ENCODE measurements at places on chromosomes 13 and 19. TPM values are rescaled to one million over a fixed set of nuclear protein-coding genes. Genes with fewer than 3 reads are reported as not detected.

DNA sequence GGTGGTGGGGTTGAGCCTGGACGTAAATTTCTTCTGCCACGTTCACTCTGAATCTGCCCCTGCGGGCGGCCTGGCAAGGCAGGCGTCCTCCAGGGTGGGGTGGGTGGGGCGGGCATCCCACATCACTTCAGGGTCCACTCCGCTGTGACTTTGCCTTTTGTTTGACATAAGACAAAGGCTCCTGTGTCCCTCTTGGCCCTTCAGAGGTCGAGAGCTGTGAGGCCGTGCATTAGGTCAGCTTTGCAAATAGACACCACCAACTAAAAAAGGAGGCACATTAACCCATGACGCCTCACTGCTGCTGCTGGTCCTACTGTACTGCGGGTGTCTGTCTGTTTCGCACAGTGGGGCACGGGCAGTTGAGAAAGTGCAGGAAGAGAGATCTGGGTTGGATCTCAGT, 10.5 kb upstream of the ZNF536 start:
- H3K27me3 ChIP-seq: no peaks in the 10 kb centered on the region
- no peak for DNase-seq
- H3K36me3 ChIP-seq: no peaks in the 10 kb centered on the region
- H3K27ac ChIP-seq: no peak overlapping the region
- no peaks in the 10 kb centered on the region for H3K4me1 ChIP-seq
- H3K4me3 ChIP-seq: no peak overlapping the region

DNA sequence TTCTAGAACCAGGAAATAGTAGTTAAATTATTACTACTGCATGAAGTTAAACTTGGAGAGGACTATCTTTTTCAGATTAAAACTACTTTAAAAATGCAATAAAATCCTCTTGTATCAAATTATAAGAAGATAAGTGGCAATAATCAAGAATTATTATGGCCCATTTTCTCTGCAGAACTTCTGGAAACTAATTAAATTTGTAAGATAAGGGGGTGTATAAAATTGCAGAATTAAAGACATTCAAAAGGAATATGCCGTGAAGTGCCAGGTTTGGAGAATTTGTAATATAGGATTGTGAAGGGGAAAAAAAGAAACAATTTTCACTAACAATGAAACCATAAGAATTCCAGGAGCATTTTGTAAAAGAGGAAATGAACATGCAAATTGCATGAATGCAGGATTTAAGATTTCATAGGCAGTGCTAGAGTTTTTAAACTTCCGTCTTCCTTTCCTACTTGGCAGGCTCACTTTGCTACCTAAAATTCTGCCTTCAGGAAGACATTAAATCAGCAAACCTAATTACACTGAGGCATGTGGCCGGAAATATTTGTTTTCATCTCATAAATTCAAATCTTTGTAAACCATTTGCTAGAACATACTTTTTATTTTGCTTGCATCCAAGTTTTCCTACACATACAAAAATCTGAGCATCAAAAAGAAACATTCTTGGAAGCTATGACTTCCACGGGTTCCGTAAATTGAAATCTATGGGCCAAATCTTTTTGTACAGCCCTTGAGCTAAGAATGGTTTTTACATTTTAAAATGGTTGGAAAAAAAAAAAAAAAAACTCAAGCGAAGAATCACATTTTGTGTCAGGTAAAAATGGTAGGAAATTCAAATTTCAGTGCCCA, 166.9 kb downstream of the DCLK1 start:
- DNase-seq: no peak
- no peak overlapping the region for H3K4me3 ChIP-seq
- no peak overlapping the region for H3K27ac ChIP-seq

DNA sequence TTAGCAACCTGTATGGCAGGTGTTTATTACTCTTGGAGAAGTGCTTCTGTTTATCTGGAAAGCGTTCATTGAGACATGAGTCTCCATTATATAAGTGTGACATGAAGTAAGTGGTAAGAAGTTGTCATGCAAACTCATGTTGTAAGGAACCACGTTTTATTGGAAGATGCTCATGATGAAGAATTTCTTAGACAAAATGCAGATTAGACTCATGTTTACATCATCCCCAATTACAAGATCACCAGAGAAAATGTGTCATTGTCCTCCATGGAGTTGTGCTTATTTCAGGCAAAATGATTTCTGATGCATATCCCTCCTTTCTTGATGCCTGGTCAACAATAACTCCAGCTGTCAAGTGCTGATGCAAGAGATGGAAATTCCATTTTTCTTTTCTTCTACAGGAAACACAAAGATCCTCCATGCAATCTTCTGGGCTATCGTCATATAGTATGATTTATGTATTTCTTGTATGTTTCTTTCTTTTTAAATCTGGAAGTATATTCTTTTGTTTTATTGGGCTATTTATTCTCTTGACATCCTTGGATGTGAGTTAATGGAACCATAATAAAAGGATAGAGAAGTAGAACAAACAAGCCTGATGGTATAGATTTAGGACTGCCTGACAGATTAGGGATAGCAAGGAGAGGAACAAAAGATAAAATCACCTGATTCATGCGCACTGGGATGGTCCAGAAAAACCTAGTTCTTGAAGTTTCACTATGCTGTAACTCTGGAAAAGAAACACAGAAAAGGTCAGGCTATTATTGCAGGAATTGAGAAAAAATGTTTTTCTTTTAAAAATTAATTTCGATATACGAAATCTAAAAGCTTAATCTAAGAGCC, 50.7 kb upstream of the DIAPH3 start:
- no peak overlapping the region for H3K27ac ChIP-seq
- no peak for DNase-seq
- no peaks in the 10 kb centered on the region for H3K36me3 ChIP-seq
- H3K27me3 ChIP-seq: peaks cover 11% of the 10 kb centered on the region

- no peaks in the 10 kb centered on the region for H3K36me3 ChIP-seq
- no peak overlapping the region for H3K27ac ChIP-seq
- peaks cover 4% of the 10 kb centered on the region for H3K4me1 ChIP-seq
Measured at GRCh38 chr13:32622827-32623226, 36.6 kb downstream of the PDS5B start.

The CYP2S1 gene
- polyA plus RNA-seq: 2.1 TPM

All from IMR-90 (cell line).